Stimulated activated CD8-positive, alpha-beta memory T cell treated with anti-CD3 and anti-CD28 coated beads, Interleukin-7, amount 100 ng/mL, for 4 hours (primary cell): ENCODE measurements at places on chromosomes 2 and 18.

GRCh38 chr2:64751286-64752260 lies 97.9 kb upstream of the SERTAD2 start:
- DNase-seq, result no peak

DNA sequence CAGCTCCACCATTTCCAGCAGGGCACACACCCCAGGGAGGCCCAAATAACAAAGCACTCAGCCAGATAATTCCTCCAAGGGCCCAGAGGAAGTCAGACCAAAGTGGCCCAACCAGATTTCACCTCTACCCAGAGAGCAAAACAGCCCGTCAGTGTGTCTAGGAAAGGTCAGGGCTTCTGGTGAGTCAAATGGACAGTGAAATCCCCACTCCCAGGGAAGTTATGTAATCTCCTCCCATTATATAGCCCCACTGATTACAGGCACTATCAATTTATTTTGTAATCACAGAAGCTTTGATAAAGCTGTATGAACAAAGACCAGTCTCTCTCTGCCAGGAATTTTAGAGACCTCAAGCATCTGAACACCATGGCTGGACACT lies 4.0 kb downstream of the B4GALT6 start:
- DNase-seq, result no peak

- no peak for DNase-seq
Observed at GRCh38 chr2:234199996-234200395, 149.5 kb downstream of the SPP2 start.

- no peak for DNase-seq
Observed at GRCh38 chr2:162058973-162059668, 14.9 kb downstream of the DPP4 start.

GRCh38 chr2:8598295-8599165 lies 83.3 kb upstream of the ID2 start:
- no peak for DNase-seq

DNA sequence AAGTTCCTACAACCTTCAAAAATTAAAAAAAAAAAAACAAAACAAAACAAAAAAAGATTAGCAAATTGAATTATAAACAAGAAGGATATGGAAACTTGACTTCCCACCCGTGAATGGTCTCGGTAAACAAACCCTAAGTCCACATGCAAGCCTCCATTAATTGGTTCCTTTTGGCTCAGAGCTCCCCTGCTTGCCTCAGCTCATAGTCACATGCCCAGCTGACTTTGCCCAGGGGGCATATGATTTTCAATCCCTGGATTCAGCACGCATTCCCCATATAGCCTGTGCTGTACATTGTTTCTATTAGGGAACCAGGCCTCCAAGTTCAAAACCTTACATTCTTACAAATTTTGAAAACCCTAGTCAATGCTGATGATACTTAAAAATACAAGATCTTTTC lies 95.0 kb downstream of the PID1 start:
- no peak for DNase-seq

DNA sequence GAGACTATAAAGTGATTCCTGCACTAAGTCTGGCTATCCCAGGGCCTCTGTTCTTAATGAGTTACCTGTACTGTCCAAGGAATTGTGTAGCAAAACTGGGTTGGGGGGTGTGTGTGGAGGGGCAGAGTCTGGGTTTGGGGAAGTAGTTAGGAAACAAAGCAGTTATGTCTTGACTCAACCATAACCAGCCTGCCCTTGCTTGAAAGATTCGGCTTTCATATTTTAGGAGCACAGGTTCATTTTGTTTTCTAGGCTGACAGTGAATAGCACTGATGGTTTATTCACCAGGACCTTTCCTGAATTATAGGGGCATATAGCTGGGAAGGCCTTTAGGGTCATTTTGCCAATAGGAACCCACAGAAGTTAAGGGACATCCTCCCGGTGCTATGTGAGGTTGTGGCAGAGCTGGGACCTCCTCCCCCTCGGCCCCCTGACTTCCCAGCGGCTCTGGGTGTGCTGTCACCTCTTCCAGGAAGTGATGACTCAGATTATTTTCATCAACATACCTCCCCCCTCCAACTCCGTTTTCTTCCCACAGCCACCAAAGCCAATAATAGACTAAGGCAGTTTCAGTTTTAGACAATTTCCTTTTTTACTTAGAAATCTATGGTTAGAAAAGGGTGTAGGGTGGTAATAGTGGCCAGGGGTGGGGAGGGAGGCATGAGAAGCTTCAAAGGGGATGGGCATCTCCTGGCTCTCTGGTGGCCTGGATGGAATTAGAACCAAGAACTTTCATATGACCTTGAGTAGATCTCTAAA lies 44.8 kb downstream of the SETBP1 start:
- DNase-seq, result peak; percentile 61

- DNase-seq, result no peak
Observed at GRCh38 chr2:113127646-113128570, 510 bp downstream of the IL1RN start.

GRCh38 chr2:142542431-142542910 lies 335.0 kb upstream of the KYNU start:
- DNase-seq, result no peak

DNA sequence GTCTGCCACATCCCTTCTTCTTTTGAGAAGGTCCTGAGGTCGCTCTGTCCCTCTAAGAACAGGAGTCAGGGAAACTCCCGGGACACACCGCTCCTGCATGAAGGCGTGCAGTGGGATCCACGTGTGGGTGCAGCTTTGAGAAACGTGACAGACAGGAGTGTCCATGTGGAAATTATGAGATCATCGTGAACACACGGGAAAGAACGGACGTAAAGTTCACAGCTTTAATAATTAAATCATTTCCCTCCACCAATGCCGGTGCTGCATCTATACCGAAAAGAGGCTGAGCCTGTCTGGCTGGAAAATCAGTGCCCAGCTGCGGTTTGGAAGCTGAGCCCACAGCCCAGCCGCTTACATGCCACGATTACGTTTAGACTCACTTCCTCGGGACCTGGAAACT lies 372.4 kb upstream of the SALL3 start:
- DNase-seq, result no peak

DNA sequence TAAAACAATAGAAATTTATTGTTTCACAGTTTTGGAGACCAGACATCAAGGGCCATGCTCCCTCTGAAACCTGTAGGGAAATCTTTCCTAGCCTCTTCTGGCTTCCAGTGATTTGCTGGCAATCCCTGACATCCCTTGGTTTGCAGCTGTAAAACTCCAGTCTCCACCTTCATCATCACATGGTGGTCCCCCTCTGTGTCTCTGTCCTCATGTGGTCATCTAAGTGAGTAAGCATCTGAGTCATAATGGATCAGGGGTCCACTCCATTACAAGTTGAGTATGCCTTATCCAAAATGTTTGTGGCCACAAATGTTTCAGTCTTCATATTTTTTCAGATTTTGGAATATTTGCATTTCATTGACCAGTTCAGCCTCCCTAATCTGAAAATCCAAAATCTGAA lies 5.6 kb upstream of the SGPP2 start:
- no peak for DNase-seq

- no peak for DNase-seq
Observed at GRCh38 chr18:49596687-49597086, 34.8 kb downstream of the LIPG start.

- no peak for DNase-seq
Observed at GRCh38 chr2:12261986-12262680, 454.6 kb upstream of the TRIB2 start.

DNA sequence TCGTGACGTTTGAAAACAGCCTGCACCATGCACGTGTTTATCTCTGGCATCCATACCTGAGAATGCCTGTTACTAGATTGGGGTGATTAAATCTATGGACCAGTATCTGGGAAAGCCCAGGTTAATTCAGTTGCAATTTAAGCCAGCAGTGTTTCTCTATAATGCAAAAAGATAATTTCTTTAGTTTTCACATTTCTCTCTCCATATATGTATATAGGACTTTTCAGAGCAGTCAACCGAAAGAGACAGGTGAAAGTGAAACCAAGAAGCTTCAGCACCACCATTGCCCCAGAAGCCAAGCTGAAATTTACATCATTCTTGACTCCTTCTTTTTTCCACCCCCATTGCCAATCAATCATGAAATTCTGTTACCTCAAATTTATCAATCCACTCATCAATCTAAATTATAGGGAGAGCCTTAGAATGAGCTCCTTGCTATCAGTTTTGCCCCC lies 2.7 kb upstream of the LRP2 start:
- no peak for DNase-seq

GRCh38 chr18:76491776-76492668 lies 3.0 kb downstream of the ZNF516 start:
- no peak for DNase-seq

- no peak for DNase-seq
Observed at GRCh38 chr2:240707821-240708220, 16.2 kb downstream of the AQP12A start.

DNA sequence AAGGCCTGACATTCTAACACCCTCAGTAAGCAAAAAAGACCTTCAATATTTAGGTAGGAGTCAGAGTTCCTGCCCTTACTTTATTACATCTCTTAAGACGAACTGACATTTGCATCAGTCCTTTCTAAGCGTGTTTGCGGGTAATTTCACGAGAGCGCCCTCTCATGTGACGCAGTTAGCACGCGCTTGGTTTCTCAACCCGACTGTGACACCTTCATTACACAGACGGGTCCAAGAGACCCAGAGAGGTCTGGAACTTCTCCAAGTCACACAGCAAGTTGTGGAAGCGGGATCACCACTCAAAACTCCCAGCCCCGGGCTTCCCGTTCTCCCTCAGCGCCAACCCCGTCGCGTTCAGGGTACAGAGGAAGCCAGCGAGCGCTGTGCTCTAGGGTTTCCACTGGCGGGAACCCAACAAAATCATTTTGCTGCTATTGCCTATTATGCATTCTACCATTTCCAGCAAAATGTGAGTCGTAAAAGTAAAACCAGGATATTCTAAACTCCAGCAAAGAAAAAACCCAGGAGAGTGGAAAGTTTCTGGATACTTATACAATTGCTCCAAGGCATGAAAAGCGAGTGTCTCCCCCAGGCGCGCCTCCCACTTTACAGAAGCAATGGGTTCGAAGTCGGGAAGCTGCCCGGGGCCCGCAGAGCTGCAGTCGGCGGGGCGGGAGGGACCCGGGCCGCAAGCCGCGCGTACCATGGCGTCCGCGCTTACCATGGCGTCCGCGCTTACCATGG lies 601 bp downstream of the ENOSF1 start:
- peak; percentile 65 for DNase-seq

DNA sequence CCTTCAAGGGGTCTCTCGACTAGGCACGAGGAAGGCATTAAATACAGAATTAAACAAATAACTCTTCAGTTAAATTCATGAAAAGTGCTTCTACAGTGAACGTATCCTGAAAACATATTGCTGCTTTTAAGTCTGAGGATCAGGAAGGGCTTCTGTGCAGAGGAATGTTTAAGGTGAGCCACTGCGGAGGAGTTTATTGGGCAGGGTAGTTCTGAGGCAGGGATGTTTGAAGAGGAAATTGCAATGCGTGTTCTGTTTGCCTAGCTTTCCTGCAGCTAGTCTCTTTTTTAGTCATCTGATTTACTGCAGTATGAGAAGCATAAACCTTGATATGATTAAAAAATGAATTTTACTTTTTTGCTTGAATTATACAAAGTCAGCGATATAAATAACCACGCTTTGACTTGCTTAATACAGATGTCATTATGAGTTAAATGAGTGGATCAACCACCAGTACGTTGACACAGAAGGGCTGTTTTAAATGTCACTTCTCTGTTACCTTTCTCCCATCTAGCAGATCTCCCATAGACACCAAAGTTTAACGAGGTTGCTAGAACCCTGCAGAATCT lies 98.7 kb downstream of the CTNNA2 start:
- DNase-seq, result no peak

DNA sequence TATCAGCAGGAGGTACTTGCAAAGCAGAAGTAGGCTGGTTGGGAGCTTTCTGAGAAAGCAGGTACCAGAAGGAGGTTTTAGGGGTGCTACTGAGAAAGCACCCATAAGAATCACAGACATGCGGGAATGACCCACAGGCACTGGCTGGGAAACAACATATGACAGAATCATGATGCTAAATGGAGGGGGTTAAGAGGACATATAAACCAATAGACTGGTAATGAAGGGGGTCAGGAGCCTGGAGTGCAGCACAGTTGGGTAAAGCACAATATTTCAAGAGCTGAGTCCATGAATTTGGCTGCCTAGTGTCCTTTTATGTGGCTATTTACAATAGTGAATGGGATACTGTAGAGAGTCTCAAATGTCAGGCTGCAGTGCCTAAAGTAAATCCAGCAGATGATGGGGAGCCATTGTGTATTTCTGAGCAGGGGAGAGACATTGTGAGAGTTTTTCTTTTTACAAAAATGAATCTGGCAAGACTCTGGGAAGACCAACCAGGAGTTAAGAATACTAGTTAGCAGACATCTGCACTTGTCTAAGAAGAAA lies 27.6 kb upstream of the GMCL1 start:
- no peak for DNase-seq

DNA sequence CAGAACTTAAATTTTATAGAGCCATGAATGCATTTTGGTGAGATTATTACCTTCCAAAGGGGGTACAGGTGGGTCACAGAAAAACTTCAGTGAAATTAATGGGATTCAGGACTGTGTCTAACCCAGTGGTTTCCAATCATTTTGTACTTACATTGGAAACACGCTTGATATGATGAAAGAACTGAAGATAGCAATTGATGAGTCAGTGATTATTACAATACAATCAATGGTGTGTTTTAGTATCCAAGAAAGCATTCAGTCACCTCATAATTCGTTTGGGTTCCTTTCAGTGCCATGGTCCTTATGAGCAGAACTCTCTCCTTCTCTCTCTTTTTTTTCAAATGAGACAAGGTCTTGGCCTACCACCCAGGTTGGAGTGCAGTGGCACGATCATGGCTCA lies 66.5 kb upstream of the IGFBP5 start:
- DNase-seq, result no peak

DNA sequence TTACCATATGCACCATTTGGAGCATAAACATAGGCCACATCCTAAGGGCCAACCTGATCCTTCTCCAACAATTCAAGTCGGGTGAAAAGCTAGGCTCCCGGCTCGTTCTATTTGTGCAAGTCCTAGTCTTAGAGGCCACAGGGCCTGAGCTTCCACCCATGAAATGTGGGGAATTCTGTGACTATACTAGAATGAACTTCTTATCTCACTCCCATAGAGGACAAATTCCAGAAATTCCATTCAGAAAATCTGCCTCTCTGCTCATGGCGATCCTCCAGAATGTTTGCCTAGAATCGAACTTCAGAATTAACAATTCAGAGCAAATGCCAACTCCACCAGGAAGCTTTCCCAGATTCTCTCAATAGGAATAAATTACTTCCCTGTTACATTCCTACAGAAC lies 187.9 kb downstream of the BCL11A start:
- no peak for DNase-seq

GRCh38 chr2:241008711-241009121 lies 10.3 kb downstream of the SNED1 start:
- no peak for DNase-seq

DNA sequence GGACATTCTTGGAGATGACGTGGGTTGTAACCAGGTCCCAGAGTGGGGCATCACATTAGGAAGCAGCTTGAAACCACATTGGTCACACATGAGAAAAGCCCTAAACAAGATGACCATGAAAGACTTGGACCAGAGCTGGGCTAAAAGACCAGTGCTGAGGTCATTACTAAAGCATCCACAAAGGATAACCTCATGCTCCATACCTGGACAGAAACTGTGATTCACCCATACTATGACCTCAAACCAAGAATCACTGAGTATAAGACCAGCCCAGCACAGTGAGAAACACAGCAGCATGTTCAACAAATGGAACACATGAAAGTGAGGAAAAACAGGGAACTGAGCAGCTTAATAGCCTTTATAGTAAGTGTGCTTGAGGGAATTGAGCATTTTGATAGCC lies 635.5 kb upstream of the NETO1 start:
- DNase-seq, result no peak
